ENCODE measurements at places on chromosomes 5 and 9. TPM values are rescaled to one million over a fixed set of nuclear protein-coding genes. Genes with fewer than 3 reads are reported as not detected.

Gene BHMT
- total RNA-seq, result 10.8 TPM

Gene IFNB1
- not detected for total RNA-seq

DNA sequence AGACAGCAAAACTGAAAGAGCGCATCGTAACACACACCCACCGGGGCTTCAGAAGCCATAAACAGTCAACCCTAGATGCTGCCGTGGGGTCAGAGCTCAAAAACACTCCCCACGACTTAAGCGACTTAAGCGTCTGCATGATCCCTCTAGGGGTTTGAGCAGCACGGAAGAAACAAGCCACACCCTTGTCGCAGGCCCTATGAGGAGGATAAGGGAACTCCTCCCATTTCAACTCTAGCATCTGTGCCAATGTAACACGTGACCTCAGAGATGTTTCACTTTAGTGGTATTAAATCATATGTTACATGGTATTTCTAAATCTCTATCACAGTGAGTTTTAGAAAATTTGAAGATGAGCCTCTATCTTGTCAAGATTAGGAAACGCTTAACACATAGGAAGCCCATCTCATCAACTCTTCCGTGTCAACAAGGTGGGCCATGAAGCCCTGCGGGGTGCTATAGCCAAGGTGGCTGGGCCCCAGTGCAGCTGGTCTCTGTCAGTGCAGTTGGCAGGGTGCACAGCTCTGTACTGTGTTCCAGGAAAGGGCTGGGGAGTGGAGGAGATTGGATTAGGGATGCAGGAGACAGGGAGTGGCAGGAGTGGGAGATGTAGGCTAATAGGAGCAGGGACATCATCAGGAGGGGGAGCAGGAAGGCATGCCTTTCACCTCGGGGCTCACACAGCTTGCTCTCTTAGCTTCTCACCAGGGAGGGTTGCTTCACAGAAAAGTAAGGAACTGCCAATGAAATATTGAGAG lies 33.1 kb downstream of the ZCCHC9 start:
- ATAC-seq, result no peak

DNA sequence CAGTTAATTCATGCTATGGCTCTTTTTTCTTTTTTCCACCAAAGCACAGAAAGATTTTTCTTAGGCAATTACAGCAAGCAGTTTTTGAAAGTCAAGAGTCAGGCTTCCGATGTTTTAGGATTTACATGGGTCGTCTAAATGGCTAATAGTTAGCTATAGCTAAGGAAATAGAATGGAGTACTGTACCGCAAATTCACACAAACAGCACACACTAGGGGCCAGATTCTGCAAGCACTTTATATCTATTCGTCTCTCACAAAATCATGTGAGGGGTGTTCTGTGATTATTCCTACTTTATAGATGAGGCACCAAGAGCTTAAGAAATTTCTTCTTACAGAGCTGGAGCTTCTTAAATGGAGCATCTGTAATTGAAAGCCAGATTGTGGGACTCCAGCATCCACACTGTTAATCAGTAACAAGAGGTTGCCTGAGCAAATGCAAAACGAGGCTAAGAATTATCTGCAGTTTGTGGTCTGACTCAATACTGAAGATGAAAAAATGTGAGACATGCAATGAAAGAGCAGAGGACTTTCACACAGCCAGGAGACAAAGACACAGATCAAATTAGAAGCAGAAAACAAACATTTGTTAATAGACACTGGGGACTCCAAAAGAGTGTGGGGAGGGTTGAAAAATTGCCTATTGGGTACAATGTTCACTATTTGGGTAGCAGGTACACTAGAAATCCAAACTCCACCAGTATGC lies 62.7 kb upstream of the CTXN3 start:
- ATAC-seq, result no peak

GRCh38 chr5:24364711-24365110 lies 280.1 kb downstream of the CDH10 start:
- no peak for ATAC-seq

GRCh38 chr9:117368684-117369230 lies 46.1 kb downstream of the ASTN2 start:
- no peak for ATAC-seq

DNA sequence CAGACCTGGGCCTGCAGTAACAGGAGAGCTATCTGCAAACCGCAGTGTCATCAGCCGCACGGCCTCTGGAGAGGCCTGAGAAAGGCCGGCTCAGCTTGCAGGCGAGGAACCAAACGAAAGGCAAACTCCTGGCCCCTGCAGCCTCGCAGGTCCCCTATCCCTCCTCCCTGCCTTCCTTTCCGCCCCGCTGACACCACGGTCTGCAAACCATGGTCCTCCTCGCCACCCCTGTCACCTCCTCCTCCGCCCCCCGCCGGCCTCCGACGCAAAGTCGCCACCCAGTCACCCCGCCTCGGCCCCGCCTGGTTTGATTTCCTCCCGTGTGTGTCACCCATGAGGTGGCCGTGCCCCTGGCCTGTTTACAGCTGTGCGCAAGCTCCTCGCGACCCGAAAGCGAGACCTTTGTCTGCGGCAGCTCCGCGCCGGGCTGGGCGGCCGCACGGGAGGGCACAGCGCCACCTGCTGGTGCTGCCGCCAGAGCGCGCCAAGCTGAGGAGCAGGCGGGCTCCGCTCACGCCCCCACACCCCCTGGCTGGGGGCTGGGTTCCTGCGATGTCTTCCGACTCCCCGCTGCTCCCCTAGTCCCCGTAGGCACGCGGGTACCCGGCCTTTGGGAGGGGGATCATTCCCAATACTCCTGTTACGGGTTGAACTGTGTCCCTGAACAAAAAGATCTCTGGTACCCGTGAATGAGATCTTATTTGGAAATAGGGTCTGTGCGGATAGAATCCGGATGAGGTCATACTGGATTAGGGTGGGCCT lies 19.4 kb downstream of the GBGT1 start:
- ATAC-seq, result peak; percentile 50

- ATAC-seq, result no peak
These were observed 200.0 kb downstream of the MELK start for GRCh38 chr9:36772449-36773403.

GRCh38 chr9:11103525-11103924 lies 490.7 kb upstream of the PTPRD start:
- ATAC-seq, result no peak

GRCh38 chr5:132464156-132464939 lies 26.2 kb downstream of the IRF1 start:
- no peak for ATAC-seq
